Stimulated activated CD4-positive, alpha-beta T cell treated with anti-CD3 and anti-CD28 coated beads, Interleukin-15, amount 100 ng/mL, for 1 hour (primary cell): ENCODE measurements at places on chromosomes 1 and 21.

- DNase-seq: no peak
Observed at GRCh38 chr1:110734133-110734680, 59.5 kb upstream of the KCNA3 start.

GRCh38 chr1:228842094-228842775, 107.0 kb downstream of the RHOU start:
- DNase-seq: no peak

DNA sequence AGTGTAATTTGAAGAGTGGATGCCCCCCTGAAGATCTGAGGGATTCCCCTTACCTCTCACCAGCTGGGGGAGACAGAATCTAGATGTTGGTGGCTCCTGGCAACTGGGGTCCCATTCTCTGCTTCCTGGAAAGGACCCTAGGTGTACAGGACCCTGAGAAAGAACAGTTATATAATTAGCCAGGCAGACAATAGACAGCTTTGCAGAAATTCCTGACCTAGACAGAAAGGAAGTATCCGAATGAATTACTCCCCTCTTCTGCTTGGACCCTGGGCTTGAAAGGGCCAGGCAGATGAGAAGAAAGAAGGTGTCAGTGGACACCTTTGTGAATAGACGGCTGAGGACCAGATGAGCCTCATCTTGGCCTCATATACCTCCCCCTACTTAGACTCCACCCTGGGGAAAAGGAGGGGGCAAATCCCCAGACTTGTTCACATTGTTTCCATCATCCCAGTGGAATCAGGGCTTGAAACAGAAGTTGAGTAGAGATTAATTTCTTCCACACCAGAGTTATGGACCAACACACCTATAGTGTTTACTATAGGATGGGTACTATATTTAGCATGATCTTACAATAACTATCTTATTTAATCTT, 1.8 kb upstream of the IQGAP3 start:
- DNase-seq: no peak

- no peak for DNase-seq
Observed at GRCh38 chr1:119275145-119276134, 93.1 kb upstream of the HAO2 start.

DNA sequence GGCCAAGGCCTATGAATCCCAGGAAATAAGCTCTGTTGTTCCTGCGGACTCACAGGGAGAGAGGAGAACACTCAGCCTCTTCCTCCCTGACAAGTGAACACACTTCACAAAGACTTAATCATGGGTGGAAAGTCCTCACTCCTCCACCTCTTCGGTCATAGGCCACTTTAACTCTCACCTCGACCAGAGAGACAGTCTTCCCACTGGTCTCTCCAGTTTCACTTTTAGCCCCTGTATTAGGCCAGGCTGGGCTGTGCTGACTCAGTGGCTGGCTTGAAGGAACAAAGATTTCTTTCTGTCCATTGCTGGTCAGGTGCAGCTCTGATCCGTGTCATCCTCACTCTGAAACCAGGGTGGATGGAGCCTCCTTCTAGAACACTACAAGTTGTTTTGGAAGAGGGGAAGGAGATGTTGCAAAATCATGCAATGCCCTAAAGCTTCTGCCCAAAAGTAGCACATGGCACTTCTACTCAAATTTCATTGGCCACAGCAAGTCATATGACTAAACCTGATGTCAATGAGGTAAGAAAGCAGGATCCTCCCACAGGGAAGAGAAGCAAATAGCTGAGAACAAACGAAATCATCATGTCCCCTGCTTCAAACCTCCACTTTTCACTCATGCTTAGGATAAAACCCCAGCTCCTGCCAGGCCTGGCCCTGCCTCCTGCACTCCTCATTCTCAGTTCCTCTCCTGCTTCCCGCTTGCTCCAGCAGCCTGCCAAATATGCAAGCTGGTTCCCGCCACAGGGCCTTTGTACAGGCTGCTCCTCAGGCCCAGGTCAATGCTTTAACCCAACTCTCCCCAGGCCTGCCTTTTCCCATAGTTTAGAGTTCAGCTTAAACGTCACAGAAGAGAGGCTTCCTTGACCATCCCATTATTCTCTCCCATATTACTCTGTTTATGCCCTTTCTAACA, 150.5 kb upstream of the RUNX3 start:
- no peak for DNase-seq

DNA sequence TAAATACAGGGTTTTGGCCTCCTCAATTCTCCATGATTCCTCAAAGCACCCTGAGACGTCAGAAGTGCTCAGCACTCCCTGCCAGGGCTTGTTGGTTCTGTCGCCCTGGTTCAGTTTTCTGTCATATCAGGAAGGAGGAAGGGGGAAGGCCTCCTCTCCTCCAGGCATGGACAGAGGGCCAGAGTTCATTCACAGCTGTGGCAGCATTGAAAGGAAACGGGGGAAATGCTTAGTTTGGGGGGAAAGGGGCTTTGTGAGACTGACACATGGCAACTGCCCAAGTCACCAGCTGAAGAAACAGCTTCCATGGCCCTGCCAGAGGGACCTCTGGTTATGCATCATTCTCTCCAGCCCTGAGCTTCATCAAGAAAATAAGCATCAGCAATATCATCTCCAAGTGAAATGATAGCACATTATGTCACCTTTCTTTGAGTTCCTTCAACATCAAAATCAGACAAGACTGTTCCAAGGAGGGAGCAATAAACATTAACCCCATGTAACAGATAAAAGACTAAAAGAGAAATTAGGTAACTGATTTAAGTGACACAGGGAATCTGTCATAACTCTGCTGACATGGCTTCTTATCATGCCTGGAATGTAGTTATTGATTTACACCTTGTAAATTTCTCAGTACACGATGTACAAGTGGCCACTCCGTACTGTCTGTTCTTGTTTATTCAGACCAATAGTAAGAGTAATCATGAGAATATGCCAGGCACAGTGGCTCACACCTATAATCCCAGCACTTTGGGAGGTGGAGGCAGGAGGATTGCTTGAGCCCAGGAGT, 103.2 kb upstream of the SLC25A33 start:
- DNase-seq: no peak

- no peak for DNase-seq
Observed at GRCh38 chr1:46623743-46624644, 7.4 kb upstream of the MOB3C start.

GRCh38 chr1:23759277-23759676, 16.0 kb downstream of the ELOA start:
- no peak for DNase-seq

- no peak for DNase-seq
Observed at GRCh38 chr1:240687820-240688219, 75.9 kb upstream of the GREM2 start.

- no peak for DNase-seq
Observed at GRCh38 chr1:209249785-209250440, 333.6 kb upstream of the CAMK1G start.

DNA sequence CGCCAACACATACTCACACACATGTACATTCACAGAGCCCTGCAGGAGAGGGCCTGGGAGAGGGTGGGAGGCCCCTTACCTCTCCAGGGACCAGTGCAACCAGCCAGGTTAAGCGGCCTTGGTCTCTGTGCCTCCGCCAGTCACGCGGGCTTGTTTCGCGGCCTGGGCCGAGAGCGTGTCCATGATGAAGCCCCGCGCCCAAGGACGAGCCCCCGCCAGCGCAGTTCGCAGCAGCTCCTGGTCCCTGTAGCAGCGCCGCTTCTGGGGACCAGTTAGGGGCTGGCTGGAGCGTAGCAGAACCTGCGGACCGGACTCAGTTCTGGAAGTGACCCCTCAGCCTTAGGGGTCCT, 7.3 kb upstream of the FAM167B start:
- no peak for DNase-seq

- DNase-seq: no peak
Observed at GRCh38 chr1:192872010-192872409, 63.2 kb downstream of the RGS2 start.

- DNase-seq: no peak
Observed at GRCh38 chr1:198290089-198290683, 133.4 kb downstream of the NEK7 start.

GRCh38 chr1:111789666-111790316, 34.1 kb downstream of the DDX20 start:
- DNase-seq: no peak

DNA sequence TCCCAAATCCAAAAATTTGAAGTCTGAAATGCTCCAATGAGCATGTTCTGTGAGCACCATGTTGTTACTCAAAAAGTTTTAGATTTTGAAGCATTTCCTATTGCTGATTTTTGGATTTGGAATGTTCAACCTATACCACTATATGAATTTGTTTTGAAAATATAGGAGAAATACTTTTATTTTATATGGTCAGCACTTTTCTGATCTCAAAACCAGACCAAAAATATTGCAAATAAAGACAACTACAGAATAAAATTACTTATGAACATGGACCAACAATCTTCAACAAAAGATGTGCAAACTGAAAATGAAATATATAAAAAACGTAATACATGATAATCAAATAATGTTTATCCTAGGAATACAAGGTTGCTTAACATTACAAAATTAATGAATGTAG, 73.7 kb upstream of the APOBEC4 start:
- no peak for DNase-seq

DNA sequence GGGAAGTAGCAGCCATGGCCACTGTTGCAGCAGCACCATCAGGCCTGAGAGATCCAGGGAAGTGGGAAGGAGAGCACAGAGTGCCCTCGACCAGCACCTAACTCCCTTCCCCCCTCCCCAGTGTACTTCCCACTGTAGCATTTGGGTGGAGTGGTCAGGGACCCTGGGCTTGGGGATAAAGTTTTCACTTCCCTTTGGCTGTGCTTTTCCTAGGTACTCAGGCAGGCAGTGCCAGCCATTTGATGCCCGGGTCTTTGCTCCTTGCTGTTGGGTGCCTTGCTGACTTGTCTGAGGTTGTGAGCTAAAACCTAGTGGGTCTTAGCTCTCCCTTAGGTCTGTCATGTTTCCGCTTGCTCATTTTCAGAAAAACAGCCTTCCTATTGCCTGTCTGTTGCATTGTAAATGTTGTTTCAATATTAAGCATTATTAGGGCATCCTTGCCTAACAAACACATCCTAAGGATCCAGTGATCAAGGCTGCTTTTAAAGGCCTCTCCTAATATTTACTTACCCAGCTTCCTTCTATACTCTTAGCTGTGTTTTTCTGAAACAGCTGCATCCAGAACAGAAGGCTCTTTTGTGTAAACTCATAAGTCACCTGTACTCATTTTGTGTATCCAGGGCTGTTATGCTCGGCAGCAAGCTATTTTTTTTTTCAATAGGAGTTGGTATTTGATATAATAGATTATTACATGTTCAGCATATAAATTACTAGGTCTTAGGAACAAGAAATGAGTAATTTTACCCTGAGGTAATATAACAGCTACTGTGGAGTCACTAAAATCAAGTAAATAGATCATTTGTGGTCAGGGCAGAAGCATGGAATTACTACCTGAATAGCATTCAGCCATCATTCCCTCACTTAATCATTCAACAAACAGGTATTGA, 418.6 kb upstream of the PROX1 start:
- no peak for DNase-seq

- no peak for DNase-seq
Observed at GRCh38 chr1:55560266-55560665, 345.1 kb upstream of the USP24 start.

DNA sequence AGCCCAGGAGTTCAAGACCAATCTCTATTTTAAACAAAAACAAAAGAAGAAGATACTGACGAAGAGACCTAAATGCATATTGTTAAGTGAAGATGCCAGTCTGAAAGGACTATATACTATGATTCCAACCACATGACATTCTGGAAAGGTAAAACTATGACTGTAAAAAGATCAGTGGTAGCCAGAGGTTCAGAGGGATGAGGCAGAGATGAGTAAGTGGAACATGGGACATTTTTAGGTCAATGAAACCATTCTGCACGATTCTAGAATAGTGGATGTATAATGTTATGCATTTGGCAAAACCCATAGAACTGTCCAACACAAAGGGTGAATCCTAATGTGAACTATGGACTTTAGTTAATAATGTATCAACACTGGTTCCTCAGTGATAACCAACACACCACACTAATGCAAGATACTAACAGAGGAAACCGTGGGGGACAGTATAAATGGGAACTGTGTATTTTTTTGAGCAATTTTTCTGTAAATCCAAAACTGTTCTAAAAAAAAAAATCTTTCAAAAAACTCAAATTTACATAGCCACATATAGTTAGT, 8.2 kb downstream of the RC3H1 start:
- no peak for DNase-seq

DNA sequence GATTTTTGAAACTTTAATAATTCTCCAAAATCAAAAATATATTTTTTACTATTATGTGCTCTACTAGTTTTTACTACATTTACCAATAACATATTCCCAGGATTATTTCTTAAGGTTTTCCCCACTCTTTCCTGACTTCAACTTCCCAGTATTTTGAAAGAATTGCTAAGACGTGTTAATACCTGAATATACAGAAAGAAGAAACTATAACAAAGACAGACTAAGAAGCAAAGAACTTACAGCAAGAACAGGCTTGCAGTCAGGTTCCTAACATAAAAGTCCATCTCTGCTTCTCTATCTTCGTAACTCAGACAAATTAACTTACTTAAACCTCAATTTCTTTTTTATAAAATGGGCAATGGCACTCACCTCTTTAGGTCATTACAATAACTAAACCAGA, 63.2 kb downstream of the SRSF11 start:
- DNase-seq: no peak

- no peak for DNase-seq
Observed at GRCh38 chr1:167136191-167136614, 42.3 kb downstream of the STYXL2 start.

GRCh38 chr1:171509191-171509590, 23.9 kb downstream of the PRRC2C start:
- no peak for DNase-seq

DNA sequence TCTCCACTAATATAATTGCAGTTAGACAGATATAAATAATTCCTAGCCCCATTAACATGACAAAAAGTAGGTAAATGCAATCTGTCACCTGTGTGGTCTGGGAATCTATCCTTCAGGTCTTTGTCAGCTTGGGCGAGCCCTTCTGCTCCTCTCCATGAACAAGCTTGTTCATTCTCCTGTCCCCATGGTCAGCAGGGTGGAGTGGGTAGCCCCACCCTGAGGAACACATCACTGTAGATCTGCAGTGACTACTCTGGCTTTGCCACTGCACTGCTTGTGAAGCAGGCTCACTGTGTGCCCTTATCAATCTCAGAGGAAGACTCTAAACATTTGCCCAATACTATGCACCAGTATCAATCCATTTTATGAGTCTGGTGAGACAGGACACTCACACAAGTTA, 279.0 kb downstream of the MATN1 start:
- DNase-seq: no peak

- no peak for DNase-seq
Observed at GRCh38 chr21:24829397-24829796, 777.9 kb downstream of the MRPL39 start.

- DNase-seq: no peak
Observed at GRCh38 chr1:245380790-245381535, 226.2 kb downstream of the KIF26B start.
